ENCODE measurements at places on chromosomes 1 and 21.

- no peak for DNase-seq
Measured at GRCh38 chr1:18612073-18612472, 18.6 kb upstream of the PAX7 start.

GRCh38 chr1:197374428-197374827, 106.4 kb downstream of the CRB1 start:
- no peak for DNase-seq

DNA sequence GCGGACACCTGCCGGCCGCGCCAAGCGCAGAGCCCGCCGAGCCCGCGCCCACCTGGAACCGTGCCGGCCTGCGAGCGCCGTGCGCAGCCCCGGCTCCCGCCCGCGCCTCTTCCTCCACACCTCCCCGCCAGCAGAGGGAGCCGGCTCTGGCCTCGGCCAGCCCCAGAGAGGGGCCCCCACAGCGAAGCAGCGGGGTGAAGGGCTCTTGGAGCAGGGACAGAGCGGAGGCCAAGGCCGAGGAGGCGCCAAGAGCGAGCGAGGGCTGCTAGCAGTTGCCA, 50.1 kb upstream of the KRTAP19-8 start:
- no peak for DNase-seq

DNA sequence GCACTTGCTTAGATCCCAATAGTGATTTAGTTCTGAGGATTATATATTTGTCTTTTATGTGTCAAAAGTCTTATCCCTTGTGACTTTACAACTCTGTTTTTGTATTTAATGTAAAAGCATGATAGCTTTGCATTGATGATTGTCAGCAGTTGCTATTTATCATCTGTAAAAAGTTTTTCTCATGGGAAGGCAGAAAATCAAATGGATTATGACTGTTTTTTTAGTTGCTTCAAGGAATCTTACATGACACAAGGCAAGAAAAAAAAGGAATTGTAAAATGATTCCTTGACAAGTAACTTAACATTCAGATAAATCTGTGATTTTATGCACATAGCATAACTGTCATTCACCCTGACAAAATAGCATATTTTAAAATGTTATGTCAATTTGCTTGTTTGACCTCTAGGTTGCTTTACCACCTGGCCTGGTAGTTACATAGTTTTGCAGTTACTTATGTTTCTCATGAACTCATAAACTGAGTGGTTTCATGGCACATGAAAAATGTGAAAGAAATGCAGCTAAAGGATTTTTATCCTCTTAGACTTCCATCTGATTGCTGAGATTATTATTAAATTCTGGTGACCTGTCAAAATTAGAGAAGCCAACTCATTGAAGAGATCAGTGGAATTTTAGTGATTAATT, 622.6 kb downstream of the ADGRL2 start:
- no peak for DNase-seq

GRCh38 chr1:82790556-82790955, 989.8 kb downstream of the ADGRL2 start:
- DNase-seq, result no peak

DNA sequence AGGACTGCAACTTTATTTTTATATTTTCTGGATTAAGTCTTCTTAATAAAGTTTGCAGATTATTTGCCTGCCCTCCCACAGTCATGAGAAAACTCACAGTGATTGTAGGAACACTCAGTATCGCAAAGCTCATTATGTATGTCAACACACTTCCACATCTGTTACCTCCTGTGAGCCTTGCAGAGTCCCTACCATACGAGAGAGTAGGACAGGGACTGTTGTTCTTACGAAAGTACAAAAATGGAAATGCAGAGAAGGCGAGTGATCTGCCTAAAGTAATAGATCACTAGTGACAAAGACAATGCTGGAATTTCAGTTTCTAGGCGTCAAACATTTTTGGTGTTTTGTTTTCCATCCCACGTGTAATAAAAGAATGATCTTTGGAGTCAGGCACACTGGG, 131.7 kb downstream of the SYT2 start:
- DNase-seq, result no peak

- DNase-seq, result no peak
Measured at GRCh38 chr1:157968946-157969345, 24.5 kb upstream of the KIRREL1 start.

DNA sequence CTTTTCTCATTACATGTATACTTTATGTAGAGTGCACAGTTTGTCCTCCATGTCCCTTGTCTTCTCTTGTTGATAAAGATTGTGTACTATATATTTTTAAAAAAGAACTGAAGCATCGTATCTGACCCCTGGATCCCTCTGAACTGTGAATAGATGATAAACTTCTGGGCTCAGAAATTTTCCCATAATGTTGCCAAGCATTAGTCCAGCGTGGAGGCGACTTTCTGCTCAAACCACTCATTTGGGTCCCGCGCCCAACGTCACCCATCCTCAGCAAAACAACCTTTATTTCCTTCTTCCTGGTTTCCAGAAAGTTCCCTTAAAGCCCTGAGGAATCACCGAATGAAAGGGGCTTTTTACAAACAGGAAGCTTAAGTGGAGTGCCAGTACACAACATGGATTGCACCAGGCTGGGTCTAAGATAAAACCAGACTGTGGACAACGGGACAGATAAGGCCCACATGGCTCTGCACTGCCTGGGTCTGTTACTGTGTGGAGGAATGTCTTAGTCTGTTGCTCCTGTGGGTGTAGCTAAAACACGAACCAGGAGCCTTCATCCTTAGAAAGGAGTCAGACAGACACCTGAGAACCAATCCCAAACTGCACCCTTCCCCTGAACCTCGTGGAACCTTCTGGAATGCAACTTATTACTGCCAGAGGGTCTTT, 15.6 kb downstream of the EVA1C start:
- no peak for DNase-seq

- DNase-seq, result no peak
Measured at GRCh38 chr1:13228343-13228781, 2.4 kb upstream of the PRAMEF18 start.

DNA sequence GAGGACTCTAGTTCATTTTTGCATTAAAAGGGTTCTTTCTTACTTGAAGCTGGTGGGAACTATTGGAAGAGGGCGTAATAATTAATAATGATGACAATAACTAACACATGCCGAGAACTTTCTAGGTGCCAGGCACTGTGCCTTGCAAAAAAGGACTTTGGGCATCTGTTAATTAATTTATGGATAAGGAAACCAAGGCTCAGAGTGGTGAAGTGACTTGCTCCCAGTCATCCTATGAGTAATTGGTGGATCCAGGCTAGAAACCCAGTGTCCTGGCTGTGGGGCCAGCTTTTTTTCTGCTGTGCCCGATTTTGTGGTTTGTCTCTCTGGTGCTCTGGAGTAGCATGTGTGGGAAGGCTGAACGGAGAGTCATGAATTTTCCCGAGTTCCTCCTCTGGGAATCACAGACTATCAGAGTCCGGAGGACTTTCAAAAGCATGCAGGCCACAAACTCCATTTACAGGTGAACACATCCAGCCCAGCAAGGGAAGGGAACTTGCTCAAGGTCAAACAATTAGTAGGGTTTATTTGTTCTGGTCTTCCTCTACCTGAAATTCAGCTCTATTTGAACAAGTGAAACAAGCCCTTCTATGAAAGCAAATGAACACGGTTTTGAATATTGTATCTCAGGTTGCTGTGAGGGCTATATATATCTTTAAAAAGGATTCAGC, 23.4 kb downstream of the ROR1 start:
- no peak for DNase-seq

All from stimulated activated CD4-positive, alpha-beta T cell treated with anti-CD3 and anti-CD28 coated beads, Interleukin-15, amount 100 ng/mL, for 1 hour (primary cell).